M059J (cell line): ENCODE measurements at places on chromosomes 4 and X. TPM values are rescaled to one million over a fixed set of nuclear protein-coding genes. Genes with fewer than 3 reads are reported as not detected.

DNA sequence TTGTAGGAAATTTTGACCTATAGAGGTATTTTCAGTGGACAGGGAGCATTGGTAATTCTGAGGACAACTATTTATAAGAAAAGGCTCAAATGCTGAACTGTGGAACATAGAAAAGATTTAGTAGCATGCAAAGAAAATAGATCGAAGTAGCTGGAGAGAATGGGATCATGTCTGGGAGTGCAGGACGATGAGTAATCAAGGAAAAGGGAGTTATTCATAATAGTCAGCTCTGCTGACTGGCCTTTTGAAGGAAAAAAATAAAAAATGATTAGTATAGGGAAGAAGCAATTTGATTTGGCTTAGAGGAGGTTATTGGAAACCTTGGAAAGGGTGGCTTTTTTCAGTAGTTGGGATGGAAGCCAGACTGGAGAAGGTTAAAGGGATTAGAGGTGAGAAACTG lies 22.9 kb upstream of the ANK2 start:
- DNase-seq, result peak; percentile 2

The UGT2B15 gene
- total RNA-seq, result not detected in 2 replicates

DNA sequence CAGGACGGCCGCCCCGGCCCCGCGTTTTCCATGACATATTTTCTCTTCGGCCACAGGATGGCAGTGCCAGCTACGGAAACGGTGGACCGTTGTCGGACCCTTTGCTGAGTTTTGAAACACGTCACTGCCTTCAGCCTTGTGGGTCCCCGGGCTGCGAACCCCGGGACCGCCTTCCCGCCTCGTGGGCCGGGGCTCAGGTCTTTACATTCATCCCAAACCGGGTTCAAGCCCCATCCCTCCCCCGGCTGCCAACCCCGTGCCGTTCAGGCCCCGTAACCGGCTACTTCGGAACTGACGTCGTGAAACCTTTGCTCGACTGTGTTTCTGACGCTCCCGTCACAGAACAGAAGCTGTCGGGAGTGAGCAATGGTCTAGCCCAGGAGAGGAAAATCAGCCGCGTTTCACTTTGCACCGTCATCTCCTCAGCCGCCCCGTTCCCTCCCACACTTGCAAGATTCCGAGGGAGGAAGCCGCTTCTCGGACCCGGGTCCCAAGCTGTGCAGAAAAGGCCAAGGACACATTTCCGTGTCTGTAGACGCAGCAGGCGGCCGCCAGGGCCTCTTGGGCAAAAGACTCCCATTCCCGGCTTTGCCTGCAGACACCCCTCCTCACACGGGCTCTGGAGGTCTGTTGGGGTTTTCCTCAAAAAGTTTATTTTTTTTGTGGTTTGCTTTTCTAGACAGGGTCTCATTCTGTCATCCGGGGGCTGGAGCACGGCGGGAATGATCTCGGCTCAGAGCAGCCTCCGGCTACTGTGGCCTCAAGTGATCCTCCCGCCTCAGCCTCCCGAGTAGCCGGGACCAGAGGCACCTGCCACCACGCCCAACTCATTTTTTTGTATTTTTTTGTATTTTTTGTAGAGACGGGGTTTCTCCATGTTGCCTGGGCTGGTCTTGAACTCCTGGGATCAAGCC lies 41.4 kb upstream of the PPP2R3B start:
- DNase-seq, result no peak

DNA sequence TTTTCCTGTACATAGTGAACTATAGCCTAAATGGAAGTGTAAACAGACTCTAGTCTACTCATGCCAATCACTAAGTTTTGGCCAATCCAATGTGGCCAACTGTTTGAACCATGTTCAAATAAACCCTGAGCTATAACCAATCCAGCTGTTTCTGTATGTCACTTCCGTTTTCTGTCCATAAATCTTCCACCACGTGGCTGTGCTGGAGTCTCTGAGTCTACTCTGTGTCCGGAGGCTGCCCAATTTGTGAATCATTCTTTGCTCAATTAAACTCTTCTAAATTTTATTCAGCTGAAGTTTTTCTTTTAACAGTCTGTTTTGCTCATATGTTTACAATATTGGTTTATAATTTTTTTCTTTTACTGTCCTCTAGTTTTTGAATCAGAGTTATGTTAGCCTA lies 112.3 kb upstream of the BANK1 start:
- DNase-seq, result peak; percentile 64

The TLR3 gene
- 6.7 and 7.2 TPM in 2 replicates for total RNA-seq

- DNase-seq, result no peak
Measured at GRCh38 chr4:145533001-145533400, 51.3 kb downstream of the SMAD1 start.

GRCh38 chrX:115499112-115499805 lies 61.7 kb upstream of the PLS3 start:
- DNase-seq, result peak; percentile 28

DNA sequence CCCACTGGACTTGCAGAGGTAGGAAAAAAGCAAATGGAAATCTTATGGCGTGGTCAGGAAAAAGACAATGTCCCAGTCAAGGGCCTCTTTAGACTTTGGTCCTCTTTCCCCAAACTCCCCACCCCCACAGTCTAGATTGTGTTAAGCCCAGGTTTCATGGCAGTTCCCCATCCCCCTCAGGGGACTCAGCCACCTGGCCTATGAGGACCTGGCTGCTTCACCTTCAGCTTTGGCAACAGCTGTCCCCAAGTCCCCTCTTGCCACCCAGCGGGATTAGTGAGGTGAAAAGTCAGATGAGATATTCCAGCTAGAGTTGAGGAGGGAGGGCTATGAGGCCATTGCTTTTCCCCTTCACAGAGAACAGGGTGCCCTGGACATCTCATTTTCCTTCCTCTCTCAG lies 457 bp downstream of the RIPPLY1 start:
- no peak for DNase-seq

- no peak for DNase-seq
Measured at GRCh38 chrX:50853399-50853798, 39.4 kb upstream of the SHROOM4 start.

The USP11 gene
- 39.2 and 55.6 TPM in 2 replicates for total RNA-seq

GRCh38 chr4:80058740-80059139 lies 14.3 kb downstream of the ANTXR2 start:
- peak; percentile 30 for DNase-seq

GRCh38 chr4:152325831-152326230 lies 210.1 kb downstream of the FBXW7 start:
- no peak for DNase-seq

- DNase-seq, result peak; percentile 71
Measured at GRCh38 chr4:86594559-86595425, 677 bp downstream of the PTPN13 start.

The CDKL2 gene
- 0.05 and 0.15 TPM in 2 replicates for total RNA-seq
